ENCODE measurements at places on chromosomes 1 and 21.

- no peak for DNase-seq
Measured at GRCh38 chr1:167429612-167430011, 88.7 kb downstream of the CD247 start.

DNA sequence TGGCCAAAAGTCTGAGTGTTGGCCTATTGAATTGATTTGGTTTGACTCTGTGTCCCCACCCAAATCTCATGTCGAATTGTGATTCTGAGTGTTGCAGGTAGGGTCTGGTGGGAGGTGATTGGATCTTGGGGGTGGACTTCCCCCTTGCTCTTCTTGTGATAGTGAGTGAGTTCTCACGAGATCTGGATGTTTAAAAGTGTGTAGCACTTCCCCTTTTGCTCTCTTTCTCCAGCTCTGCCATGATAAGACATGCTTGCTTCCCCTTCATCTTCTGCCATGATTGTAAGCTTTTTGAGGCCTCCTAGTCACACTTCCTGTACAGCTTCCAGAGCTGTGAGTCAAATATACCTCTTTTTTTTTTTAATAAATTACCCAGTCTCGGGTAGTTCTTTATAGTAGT is 297.1 kb upstream of the ZRANB2 start:
- DNase-seq, result no peak

GRCh38 chr1:156434989-156435544 is 65.5 kb downstream of the MEF2D start:
- DNase-seq, result no peak

GRCh38 chr1:12400027-12400693 is 170.3 kb downstream of the VPS13D start:
- no peak for DNase-seq

- no peak for DNase-seq
Measured at GRCh38 chr1:112074711-112075110, 85.2 kb upstream of the KCND3 start.

- DNase-seq, result no peak
Measured at GRCh38 chr1:152582647-152583046, 2.3 kb upstream of the LCE3D start.

DNA sequence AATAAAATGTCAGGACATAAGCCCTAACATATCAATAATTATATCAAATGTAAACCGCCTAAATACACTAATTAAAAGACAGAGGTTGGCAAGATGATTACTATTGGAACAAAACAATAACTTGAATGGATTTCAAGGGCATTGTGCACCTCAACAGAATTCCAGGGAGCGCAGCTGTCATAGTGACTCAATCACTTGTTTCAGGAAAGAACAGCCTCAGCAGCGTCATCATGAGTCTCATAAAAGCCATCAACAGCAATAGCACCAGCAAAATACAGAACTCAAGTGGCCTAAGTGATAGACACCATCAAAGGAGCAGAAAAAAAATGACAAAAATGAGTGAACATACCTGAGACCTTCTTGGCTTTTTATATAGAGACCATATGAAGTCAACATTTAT is 632.7 kb upstream of the NR5A2 start:
- no peak for DNase-seq

DNA sequence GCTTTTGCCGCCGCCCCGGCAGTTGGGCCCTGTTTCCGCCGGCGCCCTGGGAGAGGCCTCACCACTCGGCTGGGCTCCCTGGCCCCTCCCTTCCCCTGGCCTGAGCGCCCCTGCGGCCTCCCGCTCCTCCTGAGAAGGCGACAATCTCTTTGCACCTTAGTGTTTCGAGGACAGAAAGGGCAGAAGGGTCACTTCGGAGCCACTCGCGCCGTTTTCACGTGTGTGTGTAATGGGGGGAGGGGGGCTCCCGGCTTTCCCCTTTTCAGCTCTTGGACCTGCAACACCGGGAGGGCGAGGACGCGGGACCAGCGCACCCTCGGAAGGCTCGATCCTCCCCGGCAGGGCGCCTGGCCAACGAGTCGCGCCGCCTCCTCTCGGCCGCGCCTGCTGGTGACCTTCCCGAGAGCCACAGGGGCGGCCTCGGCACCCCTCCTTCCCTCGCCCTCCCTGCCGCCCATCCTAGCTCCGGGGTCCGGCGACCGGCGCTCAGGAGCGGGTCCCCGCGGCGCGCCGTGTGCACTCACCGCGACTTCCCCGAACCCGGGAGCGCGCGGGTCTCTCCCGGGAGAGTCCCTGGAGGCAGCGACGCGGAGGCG is 432 bp upstream of the SIM2 start:
- peak; percentile 68 for DNase-seq

DNA sequence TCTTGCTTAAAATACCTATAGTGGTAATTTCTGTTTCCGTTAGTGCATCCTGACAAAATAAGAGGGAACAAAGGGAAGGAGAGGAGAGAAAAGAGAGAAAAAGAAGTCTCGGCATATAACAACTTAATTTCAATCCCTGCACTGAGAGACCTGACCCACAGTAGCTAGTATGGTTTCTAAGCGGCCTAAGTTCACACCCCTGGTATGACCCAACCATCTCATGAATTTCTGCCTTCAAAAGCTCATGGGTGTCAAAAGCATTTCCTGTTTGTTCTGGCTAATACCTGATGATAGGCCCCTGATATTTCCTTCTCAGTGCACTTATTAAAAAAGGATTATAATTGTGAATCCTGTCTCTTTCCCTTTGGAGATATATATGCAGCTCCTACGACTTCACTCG is 32.1 kb upstream of the RGS1 start:
- no peak for DNase-seq

- peak; percentile 78 for DNase-seq
Measured at GRCh38 chr1:32972814-32973428, 8.3 kb upstream of the RNF19B start.

GRCh38 chr1:75203415-75204277 is 69.5 kb downstream of the LHX8 start:
- DNase-seq, result no peak

- no peak for DNase-seq
Measured at GRCh38 chr1:167446966-167447365, 71.4 kb downstream of the CD247 start.

DNA sequence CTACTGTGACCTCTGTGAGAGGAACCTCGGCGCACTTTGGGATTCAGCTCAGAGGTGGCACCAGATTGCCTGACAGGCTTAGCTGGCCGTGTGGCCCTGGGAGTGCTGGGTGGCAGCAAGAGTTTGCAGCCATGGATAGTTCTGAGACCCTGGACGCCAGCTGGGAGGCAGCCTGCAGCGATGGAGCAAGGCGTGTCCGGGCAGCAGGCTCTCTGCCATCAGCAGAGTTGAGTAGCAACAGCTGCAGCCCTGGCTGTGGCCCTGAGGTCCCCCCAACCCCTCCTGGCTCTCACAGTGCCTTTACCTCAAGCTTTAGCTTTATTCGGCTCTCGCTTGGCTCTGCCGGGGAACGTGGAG is 67.5 kb downstream of the DISC1 start:
- DNase-seq, result no peak

DNA sequence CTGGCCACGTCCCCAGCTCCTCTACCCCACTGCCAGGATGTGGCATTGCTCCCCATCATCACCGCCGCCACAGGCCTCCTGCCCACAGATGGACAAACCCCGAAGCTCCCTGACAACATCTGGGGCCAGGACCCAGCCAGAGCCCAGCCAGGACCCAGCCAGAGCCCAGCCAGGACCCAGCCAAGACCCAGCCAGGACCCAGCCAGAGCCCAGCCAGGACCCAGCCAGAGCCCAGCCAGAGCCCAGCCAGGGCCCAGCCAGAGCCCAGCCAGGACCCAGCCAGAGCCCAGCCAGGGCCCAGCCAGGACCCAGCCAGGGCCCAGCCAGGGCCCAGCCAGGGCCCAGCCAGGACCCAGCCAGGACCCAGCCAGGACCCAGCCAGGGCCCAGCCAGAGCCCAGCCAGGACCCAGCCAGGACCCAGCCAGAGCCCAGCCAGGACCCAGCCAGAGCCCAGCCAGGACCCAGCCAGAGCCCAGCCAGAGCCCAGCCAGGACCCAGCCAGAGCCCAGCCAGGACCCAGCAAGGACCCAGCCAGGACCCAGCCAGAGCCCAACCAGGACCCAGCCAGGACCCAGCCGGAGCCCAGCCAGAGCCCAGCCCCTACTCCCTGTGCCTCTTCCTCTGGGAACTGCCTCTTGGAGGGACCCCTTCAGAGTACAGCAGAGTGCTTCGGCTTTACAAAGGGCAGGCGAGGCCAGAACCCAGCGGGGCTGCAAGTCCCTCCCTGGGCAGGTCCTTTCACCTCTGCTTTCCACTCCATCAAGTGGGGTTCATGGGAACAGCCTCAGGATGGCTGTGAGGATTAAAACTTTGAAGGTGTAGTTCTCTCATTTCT is 43.7 kb downstream of the DISP3 start:
- no peak for DNase-seq

GRCh38 chr1:160309185-160309557 is 24.2 kb upstream of the PEX19 start:
- DNase-seq, result no peak

DNA sequence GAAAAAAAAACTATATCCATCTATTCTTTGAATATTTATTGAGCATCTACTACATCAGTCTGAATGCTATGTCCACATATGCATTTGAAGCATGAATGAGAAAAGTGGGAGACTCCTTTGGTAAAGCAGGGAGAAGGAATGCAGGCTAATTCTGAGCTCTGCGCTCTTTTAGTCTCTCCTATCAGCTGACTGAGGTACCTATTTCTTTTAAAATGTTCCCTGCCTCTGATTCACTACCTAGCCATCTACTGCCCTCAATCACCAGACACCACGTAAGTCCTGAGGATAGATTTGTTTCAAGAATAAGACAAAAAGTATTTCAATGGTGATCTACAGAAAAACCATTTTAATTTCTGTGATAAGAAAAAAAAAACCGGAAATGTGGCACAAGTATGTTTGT is 3.8 kb upstream of the RGS13 start:
- DNase-seq, result no peak

GRCh38 chr1:219066631-219067349 is 106.9 kb upstream of the LYPLAL1 start:
- no peak for DNase-seq

DNA sequence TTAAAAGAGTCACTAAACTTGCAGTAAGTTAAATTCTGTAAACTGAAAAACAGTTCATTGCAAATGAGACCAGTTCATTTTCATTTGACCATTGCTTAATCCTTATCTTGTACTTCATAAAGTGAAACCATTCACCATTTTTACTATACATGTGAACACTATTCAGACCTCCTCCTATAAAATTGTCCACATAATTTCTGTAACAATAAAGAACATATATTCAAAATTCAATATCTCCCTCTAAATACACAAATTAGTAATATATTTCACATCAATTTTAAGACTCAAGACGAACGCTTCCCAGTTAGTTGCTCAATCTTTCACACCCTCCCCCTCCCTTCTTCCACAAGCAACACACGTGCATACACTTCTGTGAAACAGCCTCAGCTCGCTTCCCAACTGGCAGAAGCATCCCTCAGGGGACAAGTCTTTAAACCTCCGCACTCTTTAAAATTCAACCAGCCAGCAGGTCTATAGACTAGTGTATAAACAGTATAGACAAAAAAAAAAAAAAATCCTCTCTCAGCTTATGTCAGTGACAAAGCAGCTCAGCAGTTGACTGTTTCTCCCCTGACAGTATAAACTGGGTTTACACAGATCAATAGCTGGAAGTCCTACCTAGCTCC is 99.6 kb downstream of the DENND1B start:
- peak; percentile 42 for DNase-seq

DNA sequence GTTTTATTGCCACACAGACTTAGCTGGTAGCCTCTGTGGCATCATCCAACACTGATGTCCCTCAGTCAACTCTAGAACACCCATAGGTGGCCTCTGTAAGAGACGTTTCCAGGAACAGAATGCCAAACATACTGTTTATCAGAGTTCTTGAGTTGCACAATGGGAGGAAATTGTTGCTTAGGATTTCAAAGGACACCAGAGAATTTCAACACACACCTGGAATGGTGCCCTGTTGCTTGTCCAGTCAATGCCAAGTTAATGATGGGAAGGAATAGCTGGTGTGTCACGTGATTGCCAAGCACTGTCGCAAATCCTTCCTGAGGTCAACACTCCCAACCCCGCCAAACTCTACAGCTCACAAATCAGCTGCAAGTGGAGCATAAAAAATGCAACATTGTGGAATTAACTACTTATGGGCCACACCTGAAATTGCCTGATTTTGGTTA is 28.6 kb upstream of the DUSP23 start:
- DNase-seq, result no peak

- DNase-seq, result no peak
Measured at GRCh38 chr1:9211291-9211811, 23.2 kb upstream of the H6PD start.

DNA sequence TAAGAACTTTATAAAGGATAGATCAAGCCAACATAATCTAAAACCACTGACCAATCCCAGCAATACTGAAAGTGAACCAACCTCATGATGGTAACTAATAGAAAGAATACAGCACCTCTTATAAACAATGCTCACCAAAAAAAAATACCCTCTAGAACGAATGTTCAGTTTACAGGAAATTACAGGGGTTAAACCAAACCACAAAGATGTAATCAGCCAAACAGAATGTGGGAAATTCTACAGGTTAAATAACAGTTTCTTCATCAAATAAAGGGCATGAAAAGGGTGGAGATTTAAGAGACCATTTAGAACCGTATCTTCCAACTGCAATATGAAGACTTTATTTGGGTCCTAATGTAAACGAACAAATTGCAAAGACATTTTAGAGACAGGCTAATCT is 30.4 kb downstream of the ARID4B start:
- DNase-seq, result no peak
